ENCODE measurements at places on chromosomes 7 and 10.

DNA sequence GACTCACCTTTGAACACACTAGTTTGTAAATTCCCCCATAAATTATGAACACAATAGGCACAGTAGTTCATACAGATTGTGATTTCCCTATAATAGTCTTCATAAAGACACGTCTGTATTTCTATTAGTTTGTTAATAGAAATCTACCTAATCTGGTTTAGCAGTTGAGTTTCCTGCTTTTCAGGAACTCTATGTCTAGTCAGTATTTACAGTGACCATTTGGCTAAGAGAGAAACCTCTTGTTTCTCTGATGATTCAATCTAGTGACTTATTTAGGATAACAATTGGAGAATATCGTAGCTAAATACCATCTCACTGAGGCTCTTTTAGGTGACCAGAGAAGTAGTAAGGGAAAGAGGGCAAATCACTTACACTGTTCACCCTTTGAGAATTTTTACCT, 5.9 kb upstream of the HERPUD2 start:
- no peak for DNase-seq

GRCh38 chr7:68503400-68503799, 1094.9 kb upstream of the AUTS2 start:
- DNase-seq, result no peak

GRCh38 chr10:93147281-93147680, 73.6 kb downstream of the CYP26A1 start:
- no peak for DNase-seq

DNA sequence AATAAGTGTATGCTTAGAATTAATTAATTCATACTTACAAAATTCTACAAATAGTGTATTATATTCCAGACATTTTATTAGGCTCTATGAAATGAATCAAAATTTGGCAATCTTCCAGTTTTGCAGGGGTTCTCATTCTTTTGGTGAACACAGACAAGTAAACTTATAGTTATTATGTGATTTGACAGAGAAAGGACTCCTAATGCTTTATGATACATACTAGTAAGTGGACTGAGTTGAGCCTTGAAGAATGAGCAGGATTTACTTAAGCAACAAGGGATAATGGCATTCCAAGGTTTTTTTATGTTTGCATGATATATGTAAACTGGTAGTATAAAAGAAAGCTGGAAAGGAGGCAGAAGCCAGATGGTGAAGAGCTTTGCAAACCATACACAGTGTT, 145.7 kb upstream of the FERD3L start:
- DNase-seq, result no peak

DNA sequence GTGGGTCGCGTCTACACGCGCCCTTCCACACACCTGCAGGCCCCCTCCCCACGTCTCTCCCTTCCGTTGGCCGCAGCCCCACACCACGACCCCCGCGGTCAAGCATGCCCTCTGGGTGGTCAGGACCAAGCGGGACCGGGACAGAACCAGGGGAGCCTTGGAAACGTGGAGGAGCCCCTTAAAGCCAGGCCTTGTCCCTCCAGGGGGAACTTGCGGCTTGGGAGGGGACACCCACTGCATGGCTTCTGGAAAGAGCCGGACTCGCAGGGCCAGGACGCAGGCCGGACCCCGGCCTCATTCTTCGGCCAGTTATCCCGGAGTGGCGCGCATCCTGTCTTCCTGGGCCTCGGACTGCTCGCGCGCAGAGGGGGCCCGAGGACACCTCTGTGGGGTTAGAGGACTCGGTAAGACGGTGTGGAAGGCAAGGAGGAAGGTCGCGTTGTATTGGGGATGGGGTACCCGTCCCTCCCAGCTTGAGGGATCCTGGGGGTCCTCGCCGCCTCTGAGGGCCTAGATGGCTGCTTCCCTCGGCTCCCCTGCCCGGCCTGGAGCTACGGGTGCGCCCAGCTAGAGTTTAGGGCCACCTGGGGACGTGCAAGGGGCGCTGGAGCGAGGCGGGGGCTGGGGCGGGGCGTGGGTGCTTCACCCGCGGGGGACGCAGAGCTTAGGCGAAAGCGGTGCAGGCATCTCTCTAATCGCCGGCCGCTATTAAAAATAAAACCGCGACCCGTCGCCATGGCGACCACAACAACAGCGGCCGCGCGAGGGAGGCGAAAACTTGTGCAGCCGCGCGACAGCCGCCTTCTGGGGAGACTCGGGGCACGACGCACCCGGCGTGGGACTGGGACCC, 1.8 kb upstream of the PDGFA start:
- DNase-seq, result peak; percentile 41

- DNase-seq, result no peak
These were observed 2.8 kb upstream of the BCL7B start for GRCh38 chr7:73560109-73560835.

GRCh38 chr10:49298983-49299815, at the start of gene C10orf71:
C10orf71 (plus strand) TSS chr10:49299170; CDS start chr10:49322546, 23,376 bp downstream.
- DNase-seq, result no peak

DNA sequence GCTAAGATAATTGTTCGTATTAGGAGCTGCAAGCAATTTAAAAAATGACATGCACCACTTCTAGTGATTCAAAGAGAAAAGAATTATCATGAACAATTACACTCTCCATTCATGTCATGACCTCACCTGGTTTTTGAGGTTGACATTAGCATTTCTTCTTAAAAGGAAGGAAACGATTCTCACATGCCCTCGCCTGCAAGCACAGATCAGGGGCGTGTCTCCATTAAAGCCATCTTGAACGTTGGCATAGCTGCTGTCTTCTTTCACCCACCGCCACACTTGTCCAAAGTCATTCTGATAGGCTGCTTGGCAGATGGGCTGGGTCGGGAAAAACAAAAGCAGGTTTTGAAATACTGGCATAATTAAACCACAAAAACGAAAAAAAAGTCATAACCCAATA, 19.9 kb downstream of the ANKRD22 start:
- no peak for DNase-seq

GRCh38 chr7:67631476-67631875, 634.8 kb downstream of the TYW1 start:
- no peak for DNase-seq

DNA sequence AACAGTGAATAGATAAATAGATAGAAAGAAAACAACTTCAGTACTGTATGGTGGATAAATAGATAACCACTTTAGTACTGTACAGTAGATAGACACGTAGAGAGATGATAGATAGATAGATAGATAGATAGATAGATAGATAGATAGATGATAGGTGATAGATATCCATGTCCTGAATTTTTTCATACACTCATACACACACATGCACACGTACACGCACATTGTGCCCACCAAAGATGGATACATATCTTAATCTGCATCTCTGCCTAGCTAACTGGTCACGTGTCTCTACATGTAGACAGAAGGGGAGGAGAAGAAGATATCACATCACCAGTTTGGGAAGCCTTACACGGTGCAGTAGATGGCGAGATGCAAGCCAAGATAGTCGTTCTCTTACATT, 99.2 kb downstream of the ARID5B start:
- no peak for DNase-seq

DNA sequence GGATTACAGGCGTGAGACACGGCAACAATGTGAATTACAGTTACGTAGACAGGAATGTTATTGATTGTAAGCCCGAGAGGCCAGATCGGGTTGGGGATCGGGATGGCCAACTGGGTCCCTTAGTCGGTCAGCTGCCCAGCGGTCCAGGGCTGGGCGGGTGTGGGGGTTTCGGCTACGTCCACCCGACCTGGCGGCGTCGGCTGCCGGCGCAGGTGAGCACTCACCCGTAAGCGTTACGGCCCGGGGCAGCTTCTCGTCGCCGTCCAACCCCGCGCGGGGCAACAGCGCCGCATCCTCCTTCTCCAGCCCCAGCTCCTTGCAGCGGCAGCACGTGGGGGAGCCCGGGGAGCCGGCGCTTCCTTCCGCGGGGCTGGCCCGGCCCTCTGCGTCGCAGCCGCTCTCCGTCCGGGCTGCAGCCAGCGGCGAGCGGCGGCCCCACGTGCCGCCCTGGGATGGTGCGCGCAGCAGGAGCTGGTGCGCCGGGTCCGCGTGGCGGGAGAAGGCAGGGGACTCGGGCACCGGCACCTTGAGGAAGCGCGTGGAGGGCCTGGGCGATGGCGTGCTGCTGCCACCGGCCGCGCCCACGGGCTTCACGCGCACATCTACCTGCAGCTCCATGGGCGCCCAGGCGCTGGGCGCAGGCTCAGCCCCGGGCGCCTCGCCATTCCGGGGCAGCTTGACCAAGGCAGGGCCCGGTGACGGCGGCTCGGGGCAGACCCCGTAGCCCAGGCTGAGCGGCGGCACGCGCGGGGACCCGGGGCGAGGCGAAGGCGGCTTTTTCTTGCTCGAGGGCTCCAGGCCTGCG, 609 bp downstream of the KLRG2 start:
- DNase-seq, result peak; percentile 16

DNA sequence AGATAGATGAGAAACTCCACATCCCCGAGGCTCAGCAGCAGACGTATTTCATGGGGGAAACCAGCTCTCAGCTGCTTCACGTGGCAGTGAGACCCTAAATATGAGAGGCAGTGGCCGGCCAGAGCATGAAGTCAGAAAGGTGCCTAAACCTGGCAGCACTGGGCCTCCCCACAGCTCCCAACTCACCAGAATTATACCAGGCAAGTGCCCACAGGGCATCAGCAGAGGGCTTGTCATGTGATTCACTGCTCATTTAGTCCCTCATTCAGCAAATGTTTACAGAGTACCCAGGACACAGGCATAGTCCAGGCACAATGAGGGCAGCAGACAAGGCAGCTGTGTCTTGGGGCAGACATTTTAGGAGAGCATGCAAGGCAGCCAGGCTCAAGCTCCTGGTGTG, 212.6 kb downstream of the PTPRN2 start:
- DNase-seq, result no peak

DNA sequence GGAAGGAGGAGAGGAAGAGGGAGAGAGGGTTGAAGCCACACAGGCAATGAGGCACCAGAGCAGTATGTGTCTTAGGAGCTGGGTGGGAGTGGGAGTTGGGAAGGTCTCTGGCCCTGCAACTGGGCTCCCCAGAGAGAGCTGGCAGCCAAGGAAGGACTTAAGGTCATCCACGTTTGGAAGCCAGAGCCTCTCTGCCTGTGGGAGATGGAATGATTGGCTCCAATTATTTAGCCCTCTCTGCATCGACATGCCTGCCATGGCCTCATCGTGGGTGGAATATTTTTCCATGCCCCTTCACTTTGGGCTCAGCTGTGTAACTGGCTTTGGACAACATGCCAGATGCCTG, 478.5 kb downstream of the RPS24 start:
- no peak for DNase-seq

DNA sequence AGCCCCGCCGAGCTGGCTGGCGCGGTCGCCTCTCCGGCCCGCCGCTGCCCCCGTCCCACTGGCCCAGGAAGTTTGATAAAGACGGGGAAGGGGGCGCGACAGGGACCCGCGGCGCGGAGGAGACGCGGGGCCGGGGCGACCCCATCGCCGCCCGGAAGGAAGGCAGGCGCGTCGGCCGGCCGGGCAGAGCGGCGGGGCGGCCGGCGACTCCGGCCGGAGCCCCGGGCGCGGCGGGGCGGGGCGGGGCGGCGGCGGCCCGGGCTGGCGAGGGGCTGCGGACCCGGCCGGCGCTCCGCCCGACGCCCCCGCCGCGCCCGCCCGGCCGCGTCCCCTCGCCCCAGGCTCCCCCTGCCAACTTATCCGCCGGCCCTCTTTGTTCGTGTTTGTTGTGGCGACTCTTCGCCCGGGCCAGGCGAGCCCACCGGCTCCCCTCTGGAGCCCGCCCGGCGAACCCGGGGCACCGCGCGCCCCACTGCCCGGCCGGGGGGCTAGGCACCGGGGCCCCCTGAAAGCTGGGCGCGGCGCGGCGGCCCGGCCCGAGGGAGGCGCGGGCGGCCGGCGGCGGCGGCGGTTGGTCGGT, 571 bp downstream of the KDM7A start:
- no peak for DNase-seq

GRCh38 chr7:9083837-9084236, 650.4 kb downstream of the NXPH1 start:
- DNase-seq, result no peak

- DNase-seq, result no peak
These were observed 162.6 kb upstream of the MAGI2 start for GRCh38 chr7:79615871-79616640.

All from activated naive CD8-positive, alpha-beta T cell treated with anti-CD3 and anti-CD28 coated beads, Interleukin-2, amount 50 U/mL, for 24 hours (primary cell).